ENCODE measurements at places on chromosomes 7 and 10.
A peak's percentile ranks its signal among the peaks of the same experiment; 100 is the strongest.

DNA sequence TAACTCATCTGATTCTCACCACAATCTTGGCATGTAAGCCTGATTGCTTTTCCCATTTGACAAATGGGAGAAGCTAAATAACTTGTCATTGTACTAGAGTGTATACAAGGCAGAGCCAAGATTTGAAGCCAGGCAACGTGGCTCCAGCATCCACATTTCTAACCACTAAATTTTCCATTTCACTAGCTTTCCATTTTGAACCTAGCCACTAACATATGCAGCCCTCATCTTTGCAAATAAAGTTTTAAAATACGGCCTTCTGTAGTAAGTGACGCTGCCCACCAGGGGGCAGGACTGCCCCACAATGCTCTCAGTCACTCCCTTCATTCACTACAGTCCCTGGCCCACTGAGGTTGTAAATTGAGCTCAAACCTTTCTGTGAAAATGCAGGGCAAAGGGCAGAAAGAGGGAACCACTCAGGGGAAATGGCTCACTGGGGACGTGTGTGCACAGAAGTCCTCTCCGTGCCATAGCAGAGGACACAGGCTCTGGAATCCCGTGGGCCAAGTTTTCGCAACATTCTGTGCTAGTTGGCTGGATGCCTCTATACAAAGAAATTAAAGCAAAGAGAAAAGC, 315.7 kb downstream of the TNS3 start:
- DNase-seq, result peak; percentile 39

- DNase-seq, result no peak
These were observed 175.8 kb upstream of the PRKCQ start for GRCh38 chr10:6755781-6756460.

- DNase-seq, result no peak
These were observed 67.7 kb upstream of the JCAD start for GRCh38 chr10:30127120-30127541.

GRCh38 chr7:31734456-31734855, 47.4 kb downstream of the PPP1R17 start:
- no peak for DNase-seq

DNA sequence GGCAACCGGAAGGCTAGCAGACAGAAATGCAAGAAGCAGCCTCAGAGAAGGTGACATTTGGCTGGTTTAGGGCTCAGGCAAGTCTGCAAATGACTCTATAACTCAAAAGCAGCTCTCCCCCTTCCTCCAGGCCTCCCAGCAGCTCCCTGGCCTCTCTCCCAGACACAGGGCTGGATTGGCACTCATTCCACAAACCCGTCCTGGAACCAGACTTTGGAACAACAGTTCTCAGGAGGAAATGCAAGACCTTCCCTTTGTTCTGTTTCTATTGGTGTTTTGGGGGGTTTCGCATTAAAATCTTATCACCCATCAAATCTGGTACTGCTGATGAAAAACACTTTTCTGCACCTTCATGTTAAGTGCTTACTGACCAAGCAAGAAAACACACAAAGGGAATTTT, 40.3 kb upstream of the EFCAB10 start:
- DNase-seq, result no peak

DNA sequence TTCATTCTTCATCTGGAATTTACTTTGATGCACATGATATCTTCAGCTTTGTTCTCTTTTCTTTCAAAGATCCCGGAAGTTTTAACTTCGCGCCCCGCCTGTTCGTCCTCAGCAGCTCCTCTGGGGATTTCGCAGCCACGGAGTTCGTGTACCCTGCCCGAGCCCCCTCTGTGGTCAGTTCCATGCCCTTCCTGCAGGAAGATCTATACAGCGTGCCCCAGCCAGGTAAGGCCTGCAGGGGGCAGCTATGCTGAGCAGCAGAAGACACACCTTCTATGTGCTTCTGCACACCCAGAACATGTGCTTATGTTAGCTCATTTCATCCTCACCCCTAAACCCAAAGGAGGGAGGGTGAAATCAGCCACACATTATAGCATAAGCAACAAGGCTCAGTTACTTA, 79.7 kb upstream of the LYZL2 start:
- no peak for DNase-seq

DNA sequence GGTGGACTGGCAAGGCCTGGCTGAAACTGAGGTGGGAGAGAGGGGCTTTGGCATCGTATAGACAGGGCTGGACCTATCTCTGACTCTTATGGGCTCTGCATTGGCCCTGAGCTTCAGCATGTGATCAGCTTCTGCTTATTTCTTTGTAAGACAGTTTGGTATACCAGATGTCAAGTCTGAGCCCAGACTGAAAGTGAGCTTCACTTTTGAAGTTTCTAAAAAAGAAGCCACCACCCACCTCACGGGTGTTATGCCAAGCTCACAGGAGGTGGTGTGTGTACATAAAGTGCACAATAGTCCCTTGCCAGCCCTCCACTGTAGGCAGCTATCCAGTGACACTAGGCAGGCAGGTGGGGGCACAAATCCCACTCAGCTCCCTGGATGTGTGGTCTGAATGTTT, 68.7 kb upstream of the SEPHS1 start:
- no peak for DNase-seq
